ENCODE measurements at places on chromosomes 2 and 18.

DNA sequence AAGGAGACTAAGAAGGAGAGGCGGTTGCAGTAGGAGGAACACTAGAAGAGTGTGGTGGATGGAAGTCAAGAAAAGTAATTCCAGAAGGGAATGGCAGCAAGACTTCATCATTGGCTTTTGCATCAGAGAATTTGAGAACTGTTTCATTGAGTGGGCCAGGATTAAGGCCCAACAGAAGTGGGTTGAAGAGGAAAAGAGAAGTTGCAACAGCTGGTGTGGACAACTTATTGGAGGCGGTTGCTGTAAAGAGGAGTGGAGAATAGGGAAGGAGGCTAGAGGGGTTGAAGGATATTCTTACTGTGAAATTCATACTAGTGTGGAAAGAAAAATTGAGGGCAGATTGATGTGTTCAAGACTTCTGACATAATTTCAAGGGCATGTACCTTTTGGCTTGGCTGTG, 168.7 kb upstream of the FN1 start:
- DNase-seq, result no peak

DNA sequence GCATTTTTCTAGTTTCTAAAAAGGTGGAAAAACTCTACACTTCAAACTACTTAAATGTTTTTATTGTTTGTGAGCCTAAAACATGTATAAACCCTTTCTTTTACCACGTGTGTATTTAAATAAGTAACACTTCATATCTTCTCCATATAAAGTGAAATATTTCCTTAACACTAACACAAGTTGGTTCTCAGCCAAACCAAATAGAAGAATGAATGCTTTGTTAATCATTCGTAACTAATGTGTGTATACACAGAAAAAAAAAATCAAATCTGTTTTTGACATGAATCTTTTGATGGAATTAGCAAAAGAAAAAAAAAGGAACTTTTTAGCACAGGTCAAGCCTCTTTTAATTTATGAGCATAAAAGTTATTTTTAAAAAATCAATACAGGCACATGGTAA, 89.3 kb downstream of the EHBP1 start:
- no peak for DNase-seq

- no peak for DNase-seq
These were observed 8.3 kb upstream of the RNF103 start for GRCh38 chr2:86631846-86632485.

DNA sequence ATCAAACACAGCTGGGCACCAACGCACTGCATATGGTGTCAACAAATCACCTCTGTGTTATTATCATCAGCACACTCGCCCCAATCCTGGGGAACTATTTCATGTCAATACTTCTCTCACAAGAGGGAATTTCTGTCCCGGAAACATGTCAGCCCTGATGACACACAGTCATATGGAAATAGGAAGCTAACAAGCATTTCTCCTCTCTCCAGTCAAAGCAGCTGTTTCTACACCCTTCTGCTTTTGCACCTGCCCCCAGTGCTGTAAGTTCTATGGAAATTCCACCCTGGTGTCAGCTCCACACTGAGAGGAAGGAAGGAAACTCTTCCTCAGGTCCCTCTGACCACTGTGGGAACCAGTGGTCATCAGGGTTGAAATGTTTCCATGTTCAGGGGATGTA, 447.6 kb upstream of the ID2 start:
- no peak for DNase-seq

DNA sequence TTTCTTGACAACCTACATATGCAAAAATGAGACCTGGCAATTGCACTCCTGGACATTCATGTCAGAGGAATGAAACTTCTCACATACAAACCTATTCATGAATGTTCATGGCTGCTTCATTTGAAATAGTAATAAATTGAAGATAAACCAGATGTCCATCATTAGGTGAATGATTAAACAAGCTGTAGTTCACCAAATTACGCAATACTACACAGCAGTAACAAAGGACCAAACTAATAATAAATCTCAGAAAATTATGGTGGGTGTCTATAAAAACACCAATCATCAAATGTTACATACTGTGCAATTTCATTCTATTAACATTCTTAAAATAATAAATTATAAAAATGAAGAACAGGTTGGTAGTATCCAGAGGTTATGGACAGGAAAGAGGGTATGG, 13.5 kb downstream of the DOK6 start:
- no peak for DNase-seq

- DNase-seq, result no peak
These were observed 32.6 kb upstream of the CHMP1B start for GRCh38 chr18:11818486-11819203.

GRCh38 chr2:232255033-232255432, 123.5 kb upstream of the ALPP start:
- DNase-seq, result no peak

- DNase-seq, result no peak
These were observed 9.7 kb upstream of the ATP6V1B1 start for GRCh38 chr2:70926042-70926441.
